ENCODE measurements at places on chromosomes 4 and X. TPM values are rescaled to one million over a fixed set of nuclear protein-coding genes. Genes with fewer than 3 reads are reported as not detected.

GRCh38 chr4:102531462-102531861 is 30.3 kb downstream of the NFKB1 start:
- DNase-seq: no peak
- H3K4me1 ChIP-seq: peaks cover 5% of the 10 kb centered on the region
- no peak overlapping the region for H3K4me3 ChIP-seq

DNA sequence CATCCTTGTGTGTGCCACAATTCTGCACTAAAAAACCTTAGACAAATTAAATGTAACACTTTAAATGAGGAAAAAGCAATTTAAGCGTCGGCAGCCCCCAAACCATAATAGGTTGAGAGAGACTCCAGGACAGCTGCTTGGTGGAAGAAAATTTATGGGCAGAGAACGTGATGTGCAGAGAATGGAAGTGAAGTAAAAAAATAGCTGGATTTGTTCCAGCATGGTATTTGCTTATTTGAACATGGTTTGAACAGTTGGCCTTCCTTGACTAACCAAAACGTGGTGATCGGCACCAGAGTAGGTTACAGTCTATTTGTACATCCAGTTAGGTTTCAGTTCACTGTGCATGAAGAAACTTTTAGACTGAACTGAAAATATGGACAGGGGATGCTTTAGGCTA is 343.0 kb upstream of the CPEB2 start:
- no peak overlapping the region for H3K4me3 ChIP-seq
- H3K27ac ChIP-seq: no peak overlapping the region
- no peaks in the 10 kb centered on the region for H3K4me1 ChIP-seq
- DNase-seq: no peak

- no peak overlapping the region for H3K27ac ChIP-seq
- H3K4me3 ChIP-seq: no peak overlapping the region
- H3K36me3 ChIP-seq: no peaks in the 10 kb centered on the region
These were observed 105.9 kb downstream of the APBB2 start for GRCh38 chr4:41108481-41108880.

- DNase-seq: no peak
- H3K4me1 ChIP-seq: peaks cover 49% of the 10 kb centered on the region
- H3K4me3 ChIP-seq: peak overlapping the region; percentile 71
- H3K36me3 ChIP-seq: no peaks in the 10 kb centered on the region
- peak overlapping the region; percentile 89 for H3K27ac ChIP-seq
These were observed 2.7 kb downstream of the ABCD1 start for GRCh38 chrX:153727123-153727931.

DNA sequence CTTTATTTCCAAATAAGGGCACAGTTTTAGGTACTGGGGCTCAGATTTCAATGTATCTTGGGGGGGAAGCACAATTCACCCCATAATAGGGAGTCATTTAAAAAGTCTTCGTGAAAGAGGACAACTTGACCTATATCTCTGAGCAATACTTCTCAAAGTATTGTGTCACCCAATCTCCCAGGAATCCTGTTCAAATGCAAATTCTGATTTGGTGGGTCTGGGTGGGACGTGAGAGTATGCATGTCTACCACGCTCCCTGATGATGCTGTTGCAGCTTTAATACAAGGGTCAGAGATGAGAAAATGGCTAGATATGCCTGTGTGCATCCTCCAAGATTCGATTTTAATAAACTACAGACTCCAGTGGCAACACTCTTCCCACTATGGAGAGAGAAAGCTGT is 514.8 kb downstream of the BCOR start:
- no peaks in the 10 kb centered on the region for H3K4me1 ChIP-seq
- no peak overlapping the region for H3K27ac ChIP-seq
- no peaks in the 10 kb centered on the region for H3K27me3 ChIP-seq
- H3K4me3 ChIP-seq: no peak overlapping the region
- H3K36me3 ChIP-seq: no peaks in the 10 kb centered on the region

AFF2 gene
- total RNA-seq: 3.2 TPM

RAB41 gene
- not detected for total RNA-seq
